Activated naive CD4-positive, alpha-beta T cell treated with anti-CD3 and anti-CD28 coated beads for 36 hours (primary cell): ENCODE measurements at places on chromosomes 4 and X.

- DNase-seq = peak; percentile 95
These were observed 76.3 kb upstream of the TRIM2 start for GRCh38 chr4:153127760-153128494.

- DNase-seq = no peak
These were observed 89.0 kb upstream of the LIMCH1 start for GRCh38 chr4:41448934-41449333.

GRCh38 chrX:96719161-96719875 is 34.7 kb downstream of the DIAPH2 start:
- DNase-seq = no peak

DNA sequence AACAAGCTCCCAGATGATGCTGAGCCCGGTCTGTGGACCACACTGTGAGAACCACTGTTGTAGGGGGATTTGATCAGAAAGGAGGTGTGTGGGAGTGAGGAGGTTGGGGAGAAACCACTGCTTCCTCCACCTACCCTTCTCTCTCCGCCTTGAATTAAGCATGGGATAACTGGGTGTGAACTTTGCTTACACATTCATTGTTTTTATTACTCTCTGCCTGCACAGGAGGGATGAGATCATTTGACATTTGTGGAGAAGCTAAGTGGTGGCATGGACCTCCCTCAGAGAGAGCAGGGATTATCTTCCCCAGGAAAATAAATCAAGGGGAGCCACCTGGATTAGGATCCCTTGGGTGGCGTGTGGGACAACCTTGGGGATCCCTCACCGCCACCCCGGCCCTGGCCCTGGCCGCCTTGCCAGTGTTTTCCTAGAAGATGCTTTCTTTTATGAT is 212.1 kb upstream of the ATP6AP2 start:
- DNase-seq = no peak

DNA sequence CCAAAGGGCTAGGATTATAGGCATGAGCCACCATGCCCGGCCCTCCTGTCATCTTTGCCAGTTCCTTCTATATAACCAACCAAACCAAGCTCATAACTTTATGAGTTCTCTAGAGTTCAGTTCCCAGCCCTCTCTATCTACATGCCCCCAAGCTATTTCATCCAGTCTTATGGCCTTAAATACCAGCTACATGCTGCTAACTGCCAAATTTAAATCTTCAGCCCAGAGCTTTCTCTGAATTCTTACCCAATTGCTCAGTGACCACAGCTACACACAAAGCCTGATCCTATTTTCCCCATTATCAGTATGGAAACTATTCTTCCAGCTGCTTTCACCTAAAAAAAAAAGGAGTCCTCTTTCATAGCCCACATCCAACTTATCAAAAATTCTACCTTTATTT is 23.1 kb downstream of the TMEM184C start:
- no peak for DNase-seq

DNA sequence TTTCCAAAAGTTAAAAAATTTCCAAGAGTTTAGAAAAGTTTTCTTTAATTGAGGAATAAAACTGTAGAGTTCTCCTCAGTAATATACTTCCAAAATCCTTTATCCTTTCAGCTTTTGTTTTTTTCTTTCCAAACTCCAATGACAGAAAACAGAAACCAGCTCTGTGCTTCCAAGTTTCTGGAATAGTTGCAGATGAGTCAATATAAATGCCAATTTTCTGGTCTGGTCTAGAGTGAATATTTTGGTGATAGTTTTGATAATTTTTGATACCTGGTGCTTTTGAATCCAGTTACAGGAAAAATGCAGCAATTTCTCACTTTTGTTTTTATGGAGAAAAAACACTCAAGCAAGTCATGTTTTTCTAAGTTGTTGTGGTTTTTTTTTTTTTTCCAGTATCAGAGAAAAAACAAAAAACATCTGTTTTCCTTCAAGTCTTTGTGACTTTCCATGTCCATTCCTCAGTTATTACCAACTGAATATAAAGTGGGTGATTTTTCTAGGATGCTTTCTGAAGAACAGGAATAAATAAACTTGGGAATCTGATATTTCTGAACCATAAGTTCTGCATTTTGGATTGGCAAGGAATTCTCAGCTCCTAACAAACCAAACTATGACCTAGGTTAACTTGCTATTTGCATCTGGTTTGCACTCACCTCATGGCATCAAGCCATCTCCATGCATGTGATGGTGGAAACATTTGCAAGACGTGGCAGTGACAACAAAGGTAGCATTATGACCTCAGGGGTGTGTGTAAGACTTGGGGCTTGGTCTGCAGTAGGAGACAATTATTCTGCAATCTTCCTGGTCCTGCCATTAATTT is 139.1 kb downstream of the VEGFC start:
- DNase-seq = no peak

GRCh38 chr4:30559481-30559880 is 160.7 kb upstream of the PCDH7 start:
- no peak for DNase-seq

- DNase-seq = no peak
These were observed 99.0 kb upstream of the GPR34 start for GRCh38 chrX:41589634-41590270.

GRCh38 chrX:13937370-13938050 is 92.2 kb downstream of the GEMIN8 start:
- no peak for DNase-seq
